ENCODE measurements at places on chromosomes 2 and 18.
A peak's percentile ranks its signal among the peaks of the same experiment; 100 is the strongest.

GRCh38 chr2:100615471-100615870 lies 52.7 kb downstream of the PDCL3 start:
- no peak for DNase-seq

DNA sequence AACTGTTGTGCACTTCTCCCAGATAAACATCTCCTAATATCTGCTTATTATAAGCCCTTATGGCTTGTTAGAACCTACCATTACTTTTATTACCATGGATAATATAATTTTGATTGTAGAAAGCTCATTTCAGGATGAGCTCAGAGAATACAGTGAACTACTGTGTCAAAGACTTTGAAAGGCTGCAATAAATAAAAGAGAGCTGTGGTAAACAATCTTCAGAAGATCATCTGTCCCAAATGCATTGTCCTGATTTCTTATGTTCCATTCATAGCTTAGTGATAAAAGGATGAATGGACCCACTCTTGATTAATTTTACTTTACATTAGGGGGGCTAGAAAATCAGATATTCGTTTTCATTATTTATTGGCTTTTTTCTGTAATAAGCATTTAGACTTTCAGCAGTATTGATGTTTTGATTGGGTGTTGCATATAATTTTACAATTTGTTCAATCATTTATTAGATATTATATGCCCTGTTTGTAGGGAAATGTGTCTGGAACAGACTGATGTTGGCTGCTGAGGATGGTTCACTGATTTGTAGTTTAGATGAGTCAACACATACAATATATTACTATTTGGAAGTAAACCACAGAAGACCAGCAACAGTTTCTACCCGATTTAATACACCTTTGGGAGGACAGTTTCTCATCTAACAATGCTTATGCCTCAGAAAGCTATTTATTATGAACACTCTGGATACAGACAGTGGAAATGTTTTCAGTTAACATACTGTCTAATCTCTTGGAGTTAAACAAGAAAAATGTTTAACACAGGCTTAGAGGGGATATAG lies 147.2 kb downstream of the TMEFF2 start:
- no peak for DNase-seq

- DNase-seq: peak; percentile 39
Measured at GRCh38 chr18:74139888-74140287, 7.7 kb downstream of the FBXO15 start.

DNA sequence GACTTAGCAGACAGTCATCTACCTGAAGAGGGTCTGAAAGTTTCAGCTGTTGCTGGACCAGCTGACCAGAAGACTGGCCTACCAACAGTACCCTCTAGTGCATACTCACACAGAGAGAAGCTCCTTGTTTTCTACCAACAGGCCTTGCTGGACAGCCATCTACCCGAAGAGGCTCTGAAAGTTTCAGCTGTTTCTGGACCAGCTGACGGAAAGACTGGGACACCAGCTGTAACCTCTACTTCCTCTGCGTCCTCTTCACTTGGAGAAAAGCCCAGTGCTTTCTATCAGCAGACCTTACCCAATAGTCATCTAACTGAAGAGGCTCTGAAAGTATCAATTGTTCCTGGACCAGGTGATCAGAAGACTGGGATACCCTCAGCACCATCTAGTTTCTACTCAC lies 63.2 kb downstream of the ALMS1 start:
- no peak for DNase-seq

DNA sequence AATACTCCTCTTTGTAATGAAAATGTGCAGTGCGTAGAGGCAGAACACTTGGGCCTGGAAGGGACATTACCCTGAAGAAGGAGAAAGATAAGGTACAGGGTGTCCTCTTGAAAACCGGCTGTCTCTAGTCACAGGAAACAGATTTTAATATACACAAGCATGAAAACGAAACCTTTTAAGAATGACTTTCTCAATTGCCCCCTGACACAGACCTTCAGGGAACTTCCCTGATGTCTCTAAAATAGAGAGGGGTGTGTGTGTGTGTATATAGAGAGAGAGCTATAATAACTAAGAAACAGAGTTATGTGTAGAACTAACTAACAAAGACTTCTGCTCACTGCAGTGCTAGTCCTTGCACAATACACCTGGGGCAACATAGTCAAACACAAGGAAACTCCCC lies 780.0 kb downstream of the CNTNAP5 start:
- DNase-seq: no peak

- DNase-seq: no peak
Measured at GRCh38 chr2:141490886-141491285, 639.9 kb downstream of the LRP1B start.

GRCh38 chr2:110146945-110147332 lies 31.3 kb upstream of the MALL start:
- DNase-seq: no peak

DNA sequence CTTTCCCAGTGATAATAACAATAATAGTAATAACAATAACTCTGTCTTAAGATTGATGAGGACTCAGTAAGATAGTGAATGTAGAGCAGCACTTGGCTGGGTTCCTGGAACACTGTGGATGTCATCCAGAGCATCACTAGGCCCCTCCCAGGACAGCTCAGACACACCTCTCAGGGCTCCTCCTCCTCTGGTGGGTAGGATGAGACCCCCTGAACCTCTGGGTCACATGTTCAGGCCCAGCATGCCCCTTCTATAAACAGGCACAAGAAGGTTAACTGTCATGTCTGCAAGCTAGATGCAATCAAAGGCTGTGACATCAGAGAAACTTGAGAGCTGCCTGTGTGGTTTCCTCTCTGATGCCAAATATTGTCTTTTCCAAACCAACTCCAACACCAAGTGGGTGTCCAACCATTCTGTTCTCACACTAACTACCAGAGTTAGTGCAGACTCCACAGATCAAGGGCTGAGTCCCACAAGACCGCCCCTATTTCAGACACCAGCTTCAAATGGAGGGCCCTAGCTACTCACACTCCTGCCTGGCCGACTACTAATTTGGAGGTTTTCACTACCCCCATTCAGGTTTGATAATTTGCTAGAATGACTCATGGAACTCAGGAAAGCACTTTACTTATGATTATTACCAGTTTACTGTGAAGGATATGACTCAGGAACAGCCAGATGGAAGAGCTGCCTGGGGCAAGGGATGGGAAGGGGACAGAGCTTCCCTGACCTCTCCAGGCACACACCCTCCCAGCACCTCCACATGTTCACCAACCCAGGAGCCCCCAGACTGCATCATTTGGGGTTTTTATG lies 46.4 kb upstream of the BZW1 start:
- DNase-seq: peak; percentile 37

GRCh38 chr18:183769-184168 lies 25.4 kb downstream of the USP14 start:
- no peak for DNase-seq

DNA sequence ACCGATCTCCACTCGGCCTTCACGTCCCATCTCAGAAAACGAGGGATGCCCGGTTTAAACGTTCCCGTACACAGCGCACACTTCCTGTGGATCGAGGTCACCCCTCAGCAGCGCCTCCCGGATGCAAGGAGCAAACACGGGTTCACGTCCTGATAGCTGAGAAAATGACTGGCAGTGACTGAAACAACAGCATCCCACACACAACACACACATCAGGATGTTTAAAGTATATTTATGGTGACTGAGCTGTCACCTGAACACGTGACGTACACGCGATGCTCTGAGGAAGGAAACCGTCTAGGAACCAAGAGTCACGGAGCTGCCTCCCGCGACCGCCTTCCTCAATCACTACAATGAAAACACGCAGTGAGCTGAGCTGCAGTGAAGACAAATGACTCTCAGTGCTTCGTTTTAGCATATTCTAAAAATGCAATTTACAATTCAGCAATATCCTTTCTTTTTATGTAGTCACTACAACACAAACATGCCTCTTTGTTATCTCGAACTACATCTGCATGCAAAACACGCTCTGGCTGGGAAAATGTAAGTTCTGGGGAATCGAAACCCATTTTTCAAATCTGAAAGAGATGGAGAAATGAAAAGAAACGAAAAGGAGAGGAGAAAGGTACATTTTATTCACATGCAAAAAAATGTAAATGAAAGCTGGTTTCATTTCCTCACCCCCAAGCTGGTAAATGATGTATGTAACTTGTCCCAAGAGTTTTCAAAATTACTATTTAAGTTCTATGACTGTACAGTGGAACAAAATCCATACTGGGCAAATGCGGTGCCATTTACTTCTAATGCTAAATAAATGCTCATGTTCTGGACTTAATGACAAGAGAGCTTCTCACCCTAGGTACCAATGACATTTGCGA lies 19.8 kb downstream of the HDAC4 start:
- peak; percentile 42 for DNase-seq

- DNase-seq: no peak
Measured at GRCh38 chr2:236618370-236618769, 48.7 kb downstream of the ACKR3 start.

GRCh38 chr2:217717646-217718045 lies 285.1 kb downstream of the TNS1 start:
- no peak for DNase-seq

DNA sequence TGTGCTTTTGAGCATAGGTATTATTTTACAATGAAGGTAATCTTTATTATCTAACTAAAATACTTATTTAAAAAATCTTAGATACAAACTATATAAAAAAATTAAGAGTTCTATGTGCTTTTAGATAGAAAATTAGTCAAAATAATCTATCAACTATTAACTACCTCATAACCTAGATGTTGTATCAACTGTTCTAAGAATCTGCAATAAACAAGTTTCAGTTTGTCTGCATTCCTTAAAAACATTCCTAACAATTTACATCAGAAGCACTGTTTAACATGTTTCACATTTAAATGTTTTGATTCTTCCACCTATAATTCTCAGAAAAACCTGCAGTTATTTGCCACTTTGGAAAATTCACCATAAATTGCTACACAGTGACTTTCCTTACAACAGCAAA lies 33.3 kb downstream of the NDUFS1 start:
- DNase-seq: no peak

DNA sequence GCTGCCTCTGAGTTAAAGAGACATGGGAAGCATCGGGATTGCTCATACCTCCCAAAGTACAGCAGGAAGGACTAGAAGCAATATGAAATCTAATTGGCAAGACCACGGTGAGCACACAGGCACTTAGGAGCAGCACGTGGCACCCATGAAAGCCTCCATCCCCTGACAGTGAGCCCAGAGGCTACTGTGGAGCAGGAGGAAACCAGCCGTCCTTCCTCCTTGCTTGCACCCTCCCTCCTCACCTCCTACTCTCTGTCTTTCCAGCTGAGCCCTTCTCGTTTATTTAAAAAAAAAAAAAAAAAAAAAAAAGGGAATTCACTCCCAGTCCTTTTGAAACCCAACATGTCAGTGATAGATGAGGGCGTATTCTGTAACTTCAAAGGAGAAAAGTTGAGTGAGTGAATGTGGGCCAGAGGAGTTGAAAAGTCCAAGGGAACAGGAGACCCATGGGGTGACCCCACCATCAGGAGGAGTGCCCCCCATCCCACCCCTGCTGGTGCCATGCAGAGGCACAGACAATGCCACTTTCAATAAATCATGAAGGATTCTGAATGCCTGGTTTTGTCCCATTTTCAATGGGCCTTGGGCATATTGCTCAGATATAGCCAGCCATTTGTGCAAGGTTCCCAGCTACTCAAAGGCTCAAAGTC lies 96.6 kb upstream of the ALPP start:
- DNase-seq: no peak

- DNase-seq: no peak
Measured at GRCh38 chr18:5073026-5073944, 123.8 kb downstream of the AKAIN1 start.

DNA sequence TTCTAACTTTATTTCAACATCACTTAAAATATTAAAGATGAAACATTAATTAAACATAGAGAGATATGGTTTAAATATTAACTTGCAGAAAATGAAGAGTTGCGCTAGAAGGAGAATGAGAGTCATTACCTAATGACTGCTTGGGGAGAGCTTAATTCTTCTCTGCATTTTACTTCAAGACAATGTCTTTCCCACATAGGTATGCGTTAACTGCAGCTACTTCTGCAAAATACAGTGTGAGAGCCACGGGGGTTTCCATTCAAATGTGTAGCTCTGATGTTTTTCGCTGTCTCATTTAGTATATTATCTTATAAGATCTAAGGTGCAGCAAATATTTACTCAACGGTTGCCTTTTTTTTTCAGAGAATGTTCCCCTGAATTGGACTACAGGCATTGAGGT lies 126.7 kb downstream of the TMX3 start:
- DNase-seq: no peak

DNA sequence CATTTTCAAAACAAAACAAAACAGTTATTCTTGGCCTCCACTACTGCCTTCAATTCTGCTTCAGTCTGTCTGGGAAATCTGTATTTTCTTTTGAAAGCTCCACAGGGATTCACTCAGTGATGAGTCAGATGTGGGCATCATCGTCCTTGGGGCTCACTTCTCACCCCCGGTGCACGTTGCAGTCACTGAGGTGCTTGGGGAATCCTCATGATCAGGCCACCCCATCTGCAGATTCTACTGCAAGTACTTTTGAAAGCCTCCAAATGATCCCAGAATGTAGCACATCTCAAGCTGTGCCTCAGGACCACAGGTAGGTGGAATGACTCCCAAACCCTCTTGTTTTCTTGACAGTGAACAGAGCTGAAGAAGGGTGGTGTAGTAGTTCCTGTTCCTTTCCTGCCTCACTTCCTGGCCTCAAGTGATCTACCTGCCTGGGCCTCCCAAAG lies 34.3 kb downstream of the LPIN2 start:
- DNase-seq: no peak

DNA sequence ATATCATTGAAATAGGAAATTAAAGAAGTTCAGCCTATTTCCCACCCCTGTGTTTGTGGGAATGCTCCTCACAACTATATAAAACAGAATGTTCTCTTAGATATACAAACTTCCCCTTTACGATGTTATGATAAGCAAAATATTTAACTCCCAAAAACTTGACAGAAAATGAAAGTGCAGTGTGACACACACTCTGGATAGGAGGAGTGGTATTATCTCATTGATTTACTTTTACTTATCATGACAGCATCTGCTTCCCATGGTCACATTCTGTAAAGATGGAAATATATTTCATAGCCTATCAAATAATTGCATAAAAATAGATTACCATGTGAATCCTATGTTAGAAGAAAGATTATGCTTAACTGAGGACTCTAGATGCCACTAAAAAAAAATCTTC lies 96.6 kb upstream of the STK17B start:
- DNase-seq: no peak

GRCh38 chr18:66682855-66683322 lies 79.0 kb upstream of the CDH19 start:
- DNase-seq: no peak

GRCh38 chr18:37259711-37260110 lies 305.9 kb downstream of the CELF4 start:
- DNase-seq: no peak

DNA sequence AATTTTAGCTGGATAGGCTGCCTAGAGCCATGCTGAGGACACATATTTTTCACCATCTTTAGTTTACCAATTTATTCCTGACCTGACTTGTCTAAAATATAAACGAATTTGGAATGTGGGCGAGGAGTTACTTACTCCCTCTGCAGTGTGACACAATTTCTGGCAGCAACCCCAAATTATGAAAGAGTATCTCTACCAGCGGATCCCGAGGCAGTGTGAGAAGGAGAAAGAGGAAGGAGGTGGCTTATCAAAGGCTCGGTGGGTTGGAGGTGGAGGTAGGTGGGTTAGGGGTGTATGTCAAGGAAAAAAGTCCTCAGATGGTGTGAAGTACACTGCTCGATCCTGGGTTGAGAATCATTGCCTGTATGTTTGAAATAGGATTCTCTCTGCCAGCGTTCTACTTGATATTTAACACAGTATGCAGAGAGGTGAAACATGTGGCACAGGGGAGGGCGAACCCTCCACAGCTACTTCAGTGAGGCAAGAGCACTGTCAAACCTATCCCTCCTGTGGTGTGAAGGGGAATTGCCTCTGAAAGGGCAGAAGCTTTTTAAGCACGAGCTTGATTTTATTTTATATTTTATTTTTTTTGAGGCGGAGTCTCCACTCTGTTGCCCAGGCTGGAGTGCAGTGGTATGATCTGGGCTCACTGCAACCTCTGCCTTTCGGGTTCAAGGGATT lies 76.0 kb downstream of the RFTN2 start:
- DNase-seq: peak; percentile 16
